Dermis blood vessel endothelial cell (primary cell): ENCODE measurements at places on chromosomes 12 and 14. TPM values are rescaled to one million over a fixed set of nuclear protein-coding genes. Genes with fewer than 3 reads are reported as not detected.

- DNase-seq, result no peak
These were observed 236.1 kb downstream of the AEBP2 start for GRCh38 chr12:19675361-19675760.

- DNase-seq, result no peak
These were observed 236.6 kb downstream of the SEC23A start for GRCh38 chr14:38866461-38866860.

GRCh38 chr12:101038289-101038871 is 171.7 kb downstream of the SLC5A8 start:
- no peak for DNase-seq

Gene MUCL1
- total RNA-seq, result not detected in 2 replicates

- DNase-seq, result no peak
These were observed 131.2 kb downstream of the PPM1H start for GRCh38 chr12:62803756-62804155.

DNA sequence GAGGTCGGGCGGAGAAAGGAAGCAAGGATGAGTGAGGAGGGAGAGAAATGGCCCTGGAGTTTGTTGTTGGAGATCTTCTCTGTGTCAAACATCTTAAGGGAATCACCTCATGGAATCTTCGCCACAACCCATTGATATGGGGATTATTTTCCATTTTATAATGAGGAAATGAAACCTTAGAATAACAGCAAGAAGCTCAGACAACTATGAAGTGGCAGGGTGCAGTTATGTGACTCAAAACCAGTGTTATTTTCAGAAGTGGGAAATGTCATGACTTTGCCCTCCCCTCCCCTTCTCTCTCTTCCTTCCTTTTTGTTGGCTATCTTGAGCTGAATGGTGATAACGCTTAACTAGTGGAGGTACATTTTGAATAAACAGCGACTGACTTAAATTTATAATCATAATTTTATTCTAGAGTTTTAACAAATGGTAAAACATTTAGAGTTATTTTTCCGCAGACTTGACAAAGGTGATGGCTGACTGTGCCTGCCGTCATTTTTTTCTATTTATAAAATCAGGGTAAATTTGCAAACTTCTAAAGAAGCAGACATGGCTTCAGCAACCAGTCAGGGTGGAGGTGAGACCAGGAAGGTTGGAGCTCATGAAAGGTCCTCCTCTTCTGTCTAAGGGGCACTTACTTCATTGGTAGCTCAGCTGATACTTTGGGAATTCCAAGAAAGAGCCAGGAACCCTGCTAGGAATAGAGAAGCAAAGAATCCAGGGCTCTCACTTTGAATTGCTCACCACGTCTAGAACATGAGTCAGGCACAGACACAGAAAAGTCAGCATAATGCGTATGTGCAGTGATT is 232.4 kb downstream of the RGS6 start:
- DNase-seq, result no peak

Gene SLC7A7
- total RNA-seq, result 4.8 and 8.3 TPM in 2 replicates

GRCh38 chr12:92771001-92771400 is 68.2 kb downstream of the PLEKHG7 start:
- no peak for DNase-seq

- DNase-seq, result peak; percentile 54
These were observed 19.6 kb downstream of the NINJ2 start for GRCh38 chr12:643475-644302.

DNA sequence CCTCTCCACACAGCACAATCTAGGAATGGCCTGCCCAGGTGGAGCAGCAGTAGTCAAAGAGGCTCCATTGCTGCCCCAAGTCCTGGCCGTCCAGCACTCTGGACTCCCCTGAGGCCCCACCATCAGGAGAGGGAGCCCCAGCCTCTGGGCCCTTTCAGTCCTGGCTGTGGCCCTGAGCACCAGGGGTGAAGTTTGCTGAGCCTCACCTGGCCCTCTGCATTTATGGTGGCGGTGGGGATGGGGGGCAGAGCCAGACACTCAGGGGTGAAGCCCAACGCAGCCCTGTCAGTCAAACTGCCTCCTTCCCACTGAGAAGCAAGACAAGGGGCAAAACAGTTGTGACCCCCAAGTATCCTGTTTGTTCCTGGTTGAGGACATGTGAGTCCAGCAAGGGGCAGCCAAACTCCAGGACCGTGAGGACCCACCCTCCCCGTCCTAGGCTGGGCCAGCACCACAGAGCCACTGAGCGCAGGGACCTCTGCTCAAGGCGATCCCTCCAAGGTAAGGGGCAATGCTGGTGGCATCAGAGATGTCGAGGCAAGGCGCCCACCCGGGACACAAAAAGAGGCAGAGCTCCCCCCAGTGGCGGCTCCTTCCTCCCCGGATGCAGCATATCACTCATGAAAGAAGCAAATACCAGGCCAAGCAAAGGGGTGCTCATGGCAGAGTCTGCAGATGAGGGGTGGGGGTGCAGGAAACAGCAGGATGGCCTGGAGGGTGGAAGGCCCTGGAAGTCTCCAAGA is 4.8 kb upstream of the AMN start:
- DNase-seq, result peak; percentile 67

DNA sequence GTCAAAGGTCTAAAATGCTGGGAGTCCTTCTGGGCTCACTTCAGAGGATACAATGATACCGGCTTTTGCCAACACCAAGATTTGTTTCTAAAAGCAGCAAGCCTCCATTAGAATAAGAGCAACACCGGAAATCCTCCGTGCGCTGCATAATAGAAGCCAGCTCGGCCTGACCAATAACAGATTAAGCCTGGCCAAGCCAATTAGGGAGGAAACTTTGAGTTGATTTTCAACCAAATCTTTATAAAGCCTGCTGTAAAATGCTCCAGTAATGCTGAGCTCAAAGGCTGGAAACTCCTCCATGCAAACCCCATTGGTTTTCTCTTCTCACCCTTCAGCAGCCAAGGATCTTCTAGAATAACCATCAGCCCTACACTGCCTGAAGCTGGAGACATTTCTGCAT is 150.1 kb downstream of the NTF3 start:
- DNase-seq, result peak; percentile 66

DNA sequence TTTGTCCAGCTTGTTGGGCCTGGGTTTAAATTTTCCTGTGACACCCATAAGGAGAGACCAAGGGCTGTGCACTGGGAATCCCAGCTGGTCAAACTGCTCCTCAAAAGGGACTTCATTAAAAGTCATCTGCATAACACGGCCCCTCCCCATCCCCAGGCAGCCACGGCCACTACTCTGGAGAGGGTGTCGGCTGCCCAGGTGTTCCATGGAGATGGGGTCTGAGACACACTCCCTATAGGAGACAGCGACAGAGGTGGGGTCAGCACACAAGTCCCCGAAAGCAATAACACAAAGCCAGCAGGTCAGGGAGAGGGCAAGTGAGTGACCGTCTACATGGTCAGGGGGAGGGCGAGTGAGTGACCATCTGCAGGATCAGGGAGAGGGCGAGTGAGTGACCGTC is 75.6 kb upstream of the BCL11B start:
- no peak for DNase-seq

GRCh38 chr12:57874166-57875108 is 27.9 kb upstream of the CTDSP2 start:
- DNase-seq, result no peak

DNA sequence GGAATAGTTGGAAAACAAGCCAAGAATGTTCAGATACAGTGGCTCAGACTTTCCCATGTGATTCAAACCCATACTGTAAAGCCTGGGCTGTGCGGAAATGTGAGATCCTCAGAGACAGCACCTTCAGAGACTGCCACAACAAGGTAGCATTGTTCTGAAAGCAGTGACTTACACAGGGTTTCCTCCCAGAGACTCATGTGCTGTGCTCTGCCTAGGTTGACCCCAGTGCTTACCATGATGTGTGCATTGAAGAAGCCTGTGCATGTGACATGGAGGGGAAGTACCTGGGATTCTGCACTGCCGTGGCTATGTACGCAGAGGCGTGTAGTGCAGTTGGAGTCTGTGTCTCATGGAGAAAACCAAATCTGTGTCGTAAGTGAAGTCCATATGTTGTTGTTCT is 219.4 kb downstream of the LRRK2 start:
- DNase-seq, result no peak

GRCh38 chr12:49537752-49538509 is 899 bp upstream of the KCNH3 start:
- DNase-seq, result no peak

GRCh38 chr12:2636741-2637340 is 157.9 kb upstream of the FKBP4 start:
- no peak for DNase-seq

GRCh38 chr12:119157978-119158377 is 20.8 kb upstream of the HSPB8 start:
- DNase-seq, result no peak

DNA sequence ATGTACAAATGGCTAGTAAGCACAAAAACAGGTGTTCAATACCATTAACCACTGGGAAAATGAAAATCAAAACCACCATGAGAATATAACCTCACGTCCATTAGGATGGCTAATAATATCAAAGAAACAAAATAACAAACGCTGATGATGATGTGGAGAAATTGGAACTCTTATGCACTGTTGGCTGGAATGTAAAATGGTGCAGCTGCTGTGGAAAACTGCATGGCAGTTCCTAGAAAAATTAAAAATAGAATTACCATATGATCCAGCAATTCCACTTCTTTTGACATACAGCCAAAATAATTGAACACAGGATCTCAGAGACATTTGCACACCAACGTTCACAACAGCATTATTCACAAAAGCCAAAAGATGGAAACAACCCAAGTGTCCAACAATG is 51.5 kb downstream of the TMPRSS12 start:
- no peak for DNase-seq

GRCh38 chr12:40946612-40947194 is 241.4 kb upstream of the PDZRN4 start:
- peak; percentile 64 for DNase-seq

DNA sequence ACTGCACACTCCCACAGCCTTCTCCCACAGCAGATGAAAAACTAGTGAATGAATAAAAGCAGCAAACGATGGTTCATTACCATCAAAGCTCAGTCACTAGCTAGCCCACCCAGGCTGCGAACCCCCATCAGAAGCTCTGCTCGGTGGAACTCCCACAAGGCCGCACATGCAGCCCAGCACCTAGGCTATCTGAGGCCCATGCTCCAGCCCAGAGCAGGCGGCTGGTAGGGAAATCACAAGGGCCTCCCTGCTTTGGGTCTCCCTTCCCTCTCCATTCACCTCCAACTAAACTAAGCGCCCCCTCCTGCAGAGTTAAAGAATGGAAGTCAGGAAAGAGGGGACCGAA is 69.0 kb downstream of the ITPK1 start:
- no peak for DNase-seq

Gene BICDL1
- total RNA-seq, result 0.05 TPM in 1 of 2 replicates, not detected in the other

DNA sequence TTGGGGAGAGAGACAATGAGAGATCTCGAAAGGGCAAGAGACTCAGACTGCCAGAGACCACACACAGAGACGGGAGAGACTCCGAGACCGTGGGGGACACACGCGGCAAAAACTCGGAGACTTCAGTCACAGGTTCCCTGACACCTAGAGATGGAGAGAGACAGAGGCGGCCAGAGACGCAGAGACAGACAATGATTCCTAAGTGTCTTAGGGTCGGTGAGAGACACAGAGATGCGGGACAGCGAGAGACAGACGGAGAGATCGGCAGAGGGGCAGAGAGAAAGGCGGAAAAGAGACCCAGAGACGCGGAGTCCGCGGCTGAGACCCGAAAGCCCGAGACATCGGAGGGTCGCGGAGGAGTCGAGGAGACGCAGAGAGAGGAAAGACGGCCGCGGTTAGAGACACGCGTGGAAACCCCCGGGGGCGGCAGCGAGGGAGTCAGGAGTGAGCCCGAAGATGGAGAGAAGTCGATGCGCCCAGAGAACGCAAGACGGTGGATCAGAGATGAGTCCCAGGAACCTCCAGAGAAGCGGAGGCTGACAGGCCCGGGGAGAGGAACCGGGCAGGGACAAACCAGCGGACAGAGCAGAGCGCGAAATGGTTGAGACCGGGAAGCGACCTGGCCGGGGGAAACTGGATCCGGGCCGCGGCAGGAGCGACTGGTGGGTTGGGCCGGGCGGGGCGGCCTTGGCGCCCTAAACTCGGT is 7.8 kb downstream of the LHX5 start:
- no peak for DNase-seq

- DNase-seq, result no peak
These were observed 136.8 kb upstream of the TBX3 start for GRCh38 chr12:114820796-114821195.

- no peak for DNase-seq
These were observed 1616.5 kb upstream of the FLRT2 start for GRCh38 chr14:83913476-83913875.

Gene SPIC
- not detected in 2 replicates for total RNA-seq

DNA sequence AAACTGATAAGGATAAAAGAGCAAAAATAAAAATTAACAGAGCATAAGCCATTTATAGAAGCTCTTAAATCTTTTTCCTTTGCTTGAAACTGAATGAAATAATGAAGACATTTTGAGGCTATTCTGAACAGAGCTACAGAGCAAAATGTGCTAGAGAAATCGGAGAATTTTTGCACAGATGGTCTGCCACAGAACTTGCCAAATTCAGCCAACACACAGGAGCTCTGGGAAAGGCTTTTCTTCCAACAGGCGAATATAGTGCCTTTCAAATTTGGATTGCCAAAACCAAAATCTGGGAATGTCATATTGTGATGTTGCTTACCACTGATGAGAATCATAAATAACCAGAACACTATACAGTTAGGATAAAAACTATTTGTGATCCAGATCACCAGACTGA is 406.3 kb downstream of the RPL10L start:
- no peak for DNase-seq

GRCh38 chr12:51406290-51406689 is 15.1 kb upstream of the GALNT6 start:
- DNase-seq, result no peak

DNA sequence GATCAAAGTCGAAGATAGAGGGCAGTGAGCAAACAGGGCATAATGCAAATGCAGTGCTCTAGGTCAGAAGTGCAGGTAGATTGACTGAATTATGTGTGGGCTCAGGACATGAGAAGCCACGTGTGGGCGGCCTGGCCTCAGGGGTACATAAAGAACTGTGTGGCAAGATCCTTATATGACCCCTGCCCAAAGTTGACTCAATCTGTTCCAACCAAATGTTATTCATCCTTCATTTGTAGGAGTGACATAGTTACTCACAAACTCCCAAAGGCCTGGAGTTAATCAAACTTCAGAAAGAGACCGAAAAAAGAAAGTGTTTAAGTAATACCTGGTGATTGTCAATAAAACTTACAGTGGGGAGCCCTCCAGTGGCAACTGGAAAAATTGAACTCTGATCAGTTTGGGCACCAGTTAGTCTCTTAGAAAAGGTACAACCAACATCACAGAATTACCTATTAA is 150.4 kb upstream of the FAR2 start:
- peak; percentile 58 for DNase-seq

Gene ACOT2
- 22.5 and 25.6 TPM in 2 replicates for total RNA-seq

- no peak for DNase-seq
These were observed 17.3 kb upstream of the EIF5 start for GRCh38 chr14:103316721-103317121.

DNA sequence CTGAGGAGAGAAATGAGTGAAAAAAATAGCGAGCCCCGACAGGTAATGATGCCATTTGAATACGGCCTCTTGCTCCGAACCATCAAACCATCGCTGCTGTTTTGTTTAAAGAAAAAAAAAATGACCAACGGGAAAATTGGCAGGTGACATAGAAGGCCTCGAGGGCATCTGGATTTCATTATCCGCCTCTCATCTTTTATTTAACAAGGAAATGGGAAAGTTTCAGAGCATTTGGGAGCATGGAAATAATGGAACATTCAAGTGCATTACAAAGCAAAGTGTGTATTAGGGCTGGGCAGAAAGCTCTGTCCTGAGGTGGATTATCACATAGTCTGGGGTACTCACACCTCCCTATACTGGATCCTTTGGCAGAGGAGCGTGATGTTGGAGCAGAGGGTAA is 258.7 kb downstream of the KSR2 start:
- DNase-seq, result no peak

GRCh38 chr12:122978507-122978955 is 1.9 kb upstream of the ARL6IP4 start:
- DNase-seq, result no peak

Gene SDR9C7
- not detected in 2 replicates for total RNA-seq
